ENCODE measurements at places on chromosomes 2 and 18.

DNA sequence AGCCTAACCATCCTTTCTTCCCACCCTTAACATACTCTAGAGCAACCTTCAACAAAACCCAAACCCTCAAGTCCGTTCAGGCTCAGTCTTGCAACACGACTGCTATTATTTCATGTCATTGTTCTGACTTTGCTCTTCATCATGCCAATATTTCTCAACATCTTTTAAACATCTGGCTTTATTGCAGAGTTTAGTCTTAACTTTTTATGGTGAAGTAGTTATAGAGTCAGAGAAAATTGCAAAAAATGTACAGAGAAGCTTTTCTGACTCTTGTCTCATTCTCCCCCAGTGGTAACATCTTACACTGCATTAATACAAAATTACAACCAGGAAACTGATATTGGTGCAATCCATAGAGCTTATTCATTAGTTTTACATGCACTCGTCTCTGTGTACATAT is 3.9 kb downstream of the MARCO start:
- no peak for DNase-seq

GRCh38 chr18:10081492-10081891 is 167.7 kb downstream of the VAPA start:
- no peak for DNase-seq

- no peak for DNase-seq
Observed at GRCh38 chr2:138507267-138507666, 5.7 kb downstream of the SPOPL start.

GRCh38 chr2:8514796-8515758 is 166.8 kb upstream of the ID2 start:
- DNase-seq = peak; percentile 73

GRCh38 chr18:56257205-56257604 is 381.2 kb downstream of the TXNL1 start:
- DNase-seq = no peak

DNA sequence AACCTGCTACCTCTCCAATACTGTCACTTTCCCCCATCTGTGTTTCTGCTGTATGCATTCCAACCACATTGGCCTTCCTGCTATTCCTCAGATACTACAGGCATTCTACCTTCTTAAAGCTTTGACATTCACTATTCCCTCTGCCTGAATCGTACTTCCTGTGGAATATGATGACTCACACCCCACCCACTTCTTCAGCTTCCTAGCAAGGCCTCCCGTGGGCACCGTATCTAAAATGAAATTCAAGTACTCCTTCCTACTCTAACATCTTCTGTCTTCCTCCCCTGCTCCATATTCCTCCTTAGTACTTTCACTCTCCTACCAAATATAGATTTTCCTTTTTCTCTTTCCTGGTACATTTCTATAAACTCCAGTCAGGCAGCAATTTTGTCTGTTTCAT is 710.4 kb downstream of the RNF144A start:
- DNase-seq = no peak

- no peak for DNase-seq
Observed at GRCh38 chr2:228115-228514, 35.7 kb downstream of the SH3YL1 start.

DNA sequence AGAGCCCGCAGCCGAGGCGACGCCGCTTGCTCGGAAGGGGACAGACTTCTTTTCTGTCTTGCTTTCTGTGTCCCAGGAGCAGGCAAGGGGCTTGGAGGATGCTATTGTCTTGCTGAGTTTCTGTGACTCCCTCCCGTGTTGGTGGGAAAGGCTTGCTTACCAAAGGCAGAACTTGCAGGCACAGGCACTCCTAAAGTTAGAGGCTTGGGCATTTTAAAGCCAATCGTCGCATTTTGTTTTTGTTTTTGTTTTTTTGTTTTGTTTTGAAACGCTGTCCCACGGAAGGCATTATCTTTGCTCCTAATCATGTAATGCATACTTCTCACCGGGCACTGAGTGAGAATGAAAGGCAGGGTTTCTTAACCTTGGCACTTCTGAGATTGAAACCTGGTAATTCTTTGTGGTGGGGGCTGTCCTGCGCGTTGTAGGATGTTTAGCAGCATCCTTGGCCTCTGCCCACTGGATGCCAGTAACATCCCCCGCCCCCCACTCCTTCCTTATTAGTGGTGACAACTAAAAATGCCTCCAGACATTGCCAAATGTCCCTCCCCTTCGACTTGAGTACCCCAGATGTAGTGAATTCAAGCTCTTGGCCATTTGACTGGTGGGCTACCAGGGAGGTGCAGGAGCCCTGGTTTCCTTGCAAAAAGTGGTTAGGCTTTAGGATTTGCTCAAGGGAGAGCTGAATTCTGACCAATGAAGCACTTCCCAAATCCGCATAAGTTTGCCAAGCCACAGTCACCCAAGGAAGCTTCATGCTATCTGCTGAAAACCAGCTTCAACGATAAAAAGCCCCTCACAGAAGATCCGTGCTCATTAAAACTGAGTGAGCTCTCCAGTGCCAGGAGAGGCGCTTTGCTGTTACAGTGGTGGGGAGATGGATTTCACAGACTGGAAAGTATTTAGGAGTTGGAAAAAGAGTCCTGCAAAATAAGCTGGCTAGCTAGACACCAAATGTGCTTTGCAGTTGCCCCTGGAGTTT is 1.2 kb downstream of the ANTXR1 start:
- DNase-seq = no peak

DNA sequence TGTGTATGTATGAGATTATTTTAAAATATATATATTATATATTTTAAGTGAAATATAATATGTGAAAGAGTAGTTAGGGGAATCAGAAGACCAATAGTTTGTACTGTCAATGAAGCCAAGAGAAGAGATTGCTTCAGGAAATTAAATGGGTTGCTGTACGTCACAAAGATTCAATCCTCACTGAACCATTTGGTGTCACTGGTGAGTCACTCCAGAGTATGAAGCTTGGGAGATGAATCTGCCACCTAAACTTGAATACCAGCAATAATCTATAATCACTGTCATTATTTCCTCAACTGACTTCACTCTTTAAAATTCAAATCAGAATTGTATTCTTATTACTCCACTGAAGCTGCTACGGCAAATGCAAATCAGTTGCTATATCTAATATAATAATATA is 41.9 kb upstream of the SCN9A start:
- DNase-seq = no peak

DNA sequence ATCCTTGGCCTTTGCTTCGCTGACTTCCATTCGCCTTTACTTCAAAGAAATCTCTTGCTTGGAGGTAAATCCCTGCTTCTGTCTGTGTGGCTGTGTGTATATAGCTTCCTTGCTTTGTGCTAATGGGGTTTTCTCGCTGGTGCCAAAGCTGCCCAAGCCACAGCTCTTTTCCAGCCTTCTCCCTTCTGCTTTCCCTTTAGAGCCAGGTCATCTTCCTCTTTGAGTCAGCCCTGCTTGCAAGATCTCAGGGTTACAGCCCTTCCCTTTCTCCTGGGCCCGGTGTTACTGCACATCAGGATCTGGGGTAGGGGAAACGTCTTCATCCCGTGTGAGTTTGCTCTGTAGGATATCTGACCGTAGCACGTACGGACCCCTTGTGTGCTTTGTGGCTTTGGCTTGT is 19.1 kb downstream of the EIF4E2 start:
- DNase-seq = no peak

- DNase-seq = no peak
Observed at GRCh38 chr2:103977668-103978067, 876.2 kb upstream of the POU3F3 start.

GRCh38 chr18:36191286-36191685 is 4.0 kb downstream of the MOCOS start:
- no peak for DNase-seq

DNA sequence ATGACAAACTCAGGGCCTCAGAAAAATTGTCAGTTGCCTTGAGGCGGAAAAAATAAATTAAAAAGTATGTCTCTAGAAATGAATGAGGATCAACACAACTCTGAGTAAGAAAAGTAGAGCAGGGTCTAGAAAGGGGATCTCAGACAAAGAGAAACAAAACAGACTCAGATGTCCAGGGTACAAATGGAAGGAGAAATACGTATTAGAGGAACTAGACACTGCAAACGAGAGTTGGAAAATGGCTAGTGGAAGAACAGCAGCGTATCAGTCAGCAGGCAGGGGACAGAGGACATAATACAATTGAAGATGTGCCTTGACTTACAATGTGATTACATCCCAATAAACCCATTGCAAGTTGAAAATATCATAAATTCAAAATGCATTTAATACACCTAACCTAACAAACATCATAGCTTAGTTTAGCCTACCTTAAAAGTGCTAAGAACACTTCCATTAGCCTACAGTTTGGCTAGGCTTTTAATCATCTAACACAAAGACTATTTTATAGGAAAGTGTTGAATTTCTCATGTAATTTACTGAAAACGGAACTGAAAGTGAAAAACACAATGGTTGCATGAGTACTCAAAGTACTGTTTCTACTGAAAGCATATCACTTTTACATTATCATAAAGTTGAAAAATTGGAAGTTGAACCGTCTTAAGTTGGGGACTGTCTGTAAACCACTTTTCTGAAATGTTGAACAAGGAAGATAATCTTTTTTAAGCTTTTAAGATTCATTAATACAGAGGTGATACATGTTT is 182.8 kb downstream of the NBAS start:
- no peak for DNase-seq

- no peak for DNase-seq
Observed at GRCh38 chr2:121886059-121886458, 130.6 kb downstream of the TSN start.
